ENCODE measurements at places on chromosomes 7 and 10.

GRCh38 chr10:69359148-69359547 is 57.6 kb downstream of the TACR2 start:
- no peak for DNase-seq

GRCh38 chr7:129568240-129568639 is 43.3 kb upstream of the NRF1 start:
- no peak for DNase-seq

DNA sequence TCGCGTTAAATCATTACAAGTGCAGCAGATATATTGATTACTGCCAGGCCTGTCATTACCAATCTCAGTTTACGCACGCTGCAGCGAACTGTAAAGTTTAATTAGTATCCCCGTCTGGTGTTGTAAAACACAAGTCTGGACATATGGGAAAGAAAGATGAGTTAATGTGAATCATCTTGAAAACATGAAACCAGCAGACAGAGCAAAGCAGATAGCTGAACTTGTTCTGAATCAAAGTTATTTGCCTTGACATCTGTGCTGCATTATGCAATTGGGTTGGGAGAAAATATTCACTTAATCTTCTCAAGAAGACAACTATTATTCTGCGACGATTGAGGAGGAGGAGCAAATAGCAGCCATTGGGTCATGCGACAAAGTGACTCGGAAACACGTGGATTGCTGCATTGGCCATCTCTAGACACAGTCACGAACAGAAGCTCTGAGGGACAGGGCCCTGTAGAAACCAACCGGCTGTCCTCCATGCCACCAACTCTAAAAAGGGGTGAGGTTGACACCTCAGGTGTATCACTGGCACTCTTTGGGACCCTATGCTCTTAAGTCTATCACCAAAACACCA is 156.3 kb upstream of the C7orf33 start:
- no peak for DNase-seq

- no peak for DNase-seq
These were observed 6.7 kb downstream of the SKAP2 start for GRCh38 chr7:26857506-26858240.

DNA sequence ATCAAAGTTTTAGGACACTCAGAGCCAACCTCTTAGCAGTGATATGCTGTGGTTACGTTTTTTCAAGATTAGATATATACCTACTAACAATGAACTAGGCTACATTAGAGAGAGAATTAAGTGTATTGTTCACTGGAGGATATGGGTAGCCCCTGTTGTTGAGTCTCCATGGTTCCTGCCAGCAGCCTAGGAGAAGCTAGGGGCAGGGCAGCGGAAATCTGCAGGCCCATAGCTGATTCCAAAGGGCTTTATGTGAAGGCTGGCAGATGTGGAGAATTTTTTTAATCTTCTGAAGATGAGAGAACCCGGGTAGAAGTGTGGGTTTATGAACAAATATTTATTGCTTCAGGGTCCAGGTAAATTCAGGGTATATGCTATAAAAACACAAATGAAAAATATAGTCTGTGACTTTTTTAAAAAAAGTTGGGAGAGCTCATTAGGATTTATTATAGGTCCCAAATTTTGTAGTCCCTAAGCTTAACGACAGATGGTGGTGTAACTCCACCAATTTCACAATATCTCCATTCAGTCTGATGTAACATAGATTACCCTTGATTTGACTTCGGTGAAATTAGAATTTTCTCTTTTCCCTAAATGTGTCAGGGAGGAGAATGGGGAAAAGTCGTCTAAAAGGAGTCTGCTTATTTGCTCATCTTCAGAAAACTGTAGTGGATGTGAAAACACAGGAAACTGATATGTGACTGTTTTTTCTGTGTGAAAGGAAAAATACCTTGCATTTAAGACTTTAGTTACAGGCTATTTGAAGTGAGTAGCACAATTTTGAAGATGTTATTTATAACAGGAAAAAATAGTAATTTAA is 163.0 kb upstream of the PPP1R3A start:
- no peak for DNase-seq

- no peak for DNase-seq
These were observed 428.2 kb upstream of the POT1 start for GRCh38 chr7:125357676-125358455.

DNA sequence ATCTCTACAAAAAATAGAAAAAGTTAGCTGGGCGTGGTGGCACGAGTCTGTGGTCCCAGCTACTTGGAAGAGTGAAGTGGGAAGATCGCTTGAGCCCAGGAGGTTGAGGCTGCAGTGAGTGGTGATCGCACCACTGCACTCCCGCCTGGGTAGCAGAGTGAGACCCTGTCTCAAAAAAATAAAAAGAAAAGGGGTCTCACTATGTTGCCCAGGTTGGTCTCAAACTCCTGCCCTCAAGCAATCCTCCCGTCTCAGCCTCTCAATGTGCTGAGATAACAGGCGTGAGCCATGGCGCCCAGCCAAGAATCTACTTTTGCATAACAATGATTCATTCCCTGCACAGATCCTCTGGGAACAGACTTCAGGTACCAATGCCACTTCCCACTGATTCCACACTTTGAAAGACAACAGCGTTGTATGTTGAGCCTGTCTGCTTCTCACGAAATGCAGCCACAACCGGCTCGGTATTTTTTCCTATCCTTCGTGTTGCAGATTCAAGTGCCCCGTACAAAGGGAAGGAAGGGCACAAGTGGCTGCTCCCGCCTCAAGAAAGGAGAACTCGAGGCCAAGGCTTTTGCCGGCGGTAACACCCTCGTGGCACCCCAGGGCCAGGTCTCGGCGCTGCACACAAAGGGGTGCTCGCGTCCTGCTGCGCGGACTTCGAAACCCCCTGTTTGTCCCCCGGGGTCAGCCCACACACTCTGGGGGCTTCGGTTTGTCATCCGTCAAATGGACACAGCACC is 745 bp downstream of the DAGLB start:
- DNase-seq, result no peak

DNA sequence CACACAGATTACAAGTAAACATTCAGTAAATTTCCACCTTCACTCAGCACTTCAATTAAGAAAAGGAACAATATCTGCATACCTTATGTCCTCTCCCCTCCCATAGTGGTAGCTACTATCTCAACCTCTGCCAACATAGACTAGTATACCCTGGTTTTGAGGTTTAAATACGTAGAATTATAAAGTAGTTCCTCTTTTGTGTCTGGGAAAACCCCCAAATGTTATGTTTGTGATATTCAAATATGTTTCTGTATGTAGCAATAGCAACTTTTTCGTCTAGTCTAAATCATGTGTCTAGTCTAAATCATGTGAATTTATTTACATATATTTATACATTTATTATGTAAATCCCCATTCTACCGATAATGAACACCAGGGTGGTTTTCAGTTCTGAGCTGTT is 13.2 kb upstream of the CAMK2B start:
- no peak for DNase-seq

DNA sequence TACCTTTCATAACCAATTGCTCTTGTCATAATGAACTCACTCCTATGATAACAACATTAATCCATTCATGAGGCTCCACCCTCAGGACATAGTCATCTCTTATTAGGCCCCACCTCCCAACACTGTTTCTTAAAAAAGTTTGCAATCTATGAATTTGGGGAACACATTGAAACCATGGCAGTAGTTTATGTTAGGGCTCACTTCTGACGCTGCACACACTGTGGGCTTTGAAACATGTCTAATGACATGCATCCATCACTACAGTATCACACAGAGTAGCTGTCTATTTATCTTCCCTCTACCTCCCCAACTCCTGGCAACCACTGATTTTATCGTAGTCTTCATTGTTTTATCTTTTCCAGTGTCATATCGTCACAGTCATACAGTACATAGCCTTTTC is 299.8 kb downstream of the GLRX3 start:
- no peak for DNase-seq

- DNase-seq, result no peak
These were observed 137.0 kb downstream of the RAPGEF5 start for GRCh38 chr7:22219739-22220493.

- no peak for DNase-seq
These were observed 33.2 kb downstream of the WBP1L start for GRCh38 chr10:102776779-102777456.

GRCh38 chr10:133142523-133143199 is 17.4 kb upstream of the KNDC1 start:
- no peak for DNase-seq

All from stimulated activated CD8-positive, alpha-beta memory T cell treated with anti-CD3 and anti-CD28 coated beads, Interleukin-4, amount 100 ng/mL, for 1 hour (primary cell).